ENCODE measurements at places on chromosomes 2 and 18.

DNA sequence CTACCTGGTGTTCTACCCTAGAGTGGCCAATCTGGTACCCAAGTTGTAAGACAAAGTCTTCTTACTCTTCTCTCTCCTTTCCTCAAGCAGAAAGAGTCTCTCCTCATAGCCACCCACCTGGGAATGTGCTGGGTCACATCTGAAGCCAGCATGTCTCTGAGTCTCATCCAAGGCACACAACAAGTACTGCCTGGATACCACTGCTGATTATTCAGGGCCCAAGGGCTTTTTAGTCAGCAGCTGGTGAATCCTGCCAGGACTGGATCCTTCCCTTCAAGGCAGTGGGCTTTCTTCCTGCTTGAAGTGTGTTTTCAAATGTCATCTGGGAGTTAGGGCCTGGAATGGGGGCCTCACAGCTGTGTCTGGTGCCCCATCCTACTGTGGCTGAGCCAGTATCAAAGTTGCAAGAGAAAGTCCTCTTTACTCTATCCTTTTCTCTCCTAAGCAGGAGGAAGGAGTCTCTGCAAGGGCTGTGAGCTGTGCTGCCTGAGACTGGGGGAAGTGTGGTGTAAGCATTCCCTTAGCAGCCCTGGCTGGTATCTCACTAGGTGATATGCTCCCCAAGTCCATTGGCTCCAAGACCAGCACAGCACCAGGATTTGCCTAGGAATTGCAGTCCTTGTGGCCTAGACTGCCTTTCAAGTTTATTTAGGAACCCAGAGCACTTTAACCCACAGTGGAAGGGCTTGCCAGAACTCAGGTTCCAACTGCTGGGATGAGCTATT is 27.2 kb downstream of the OXER1 start:
- DNase-seq, result no peak

GRCh38 chr18:45568017-45568416 is 47.3 kb upstream of the SLC14A2 start:
- no peak for DNase-seq

- DNase-seq, result no peak
These were observed 112.4 kb upstream of the GATA6 start for GRCh38 chr18:22056950-22057349.

DNA sequence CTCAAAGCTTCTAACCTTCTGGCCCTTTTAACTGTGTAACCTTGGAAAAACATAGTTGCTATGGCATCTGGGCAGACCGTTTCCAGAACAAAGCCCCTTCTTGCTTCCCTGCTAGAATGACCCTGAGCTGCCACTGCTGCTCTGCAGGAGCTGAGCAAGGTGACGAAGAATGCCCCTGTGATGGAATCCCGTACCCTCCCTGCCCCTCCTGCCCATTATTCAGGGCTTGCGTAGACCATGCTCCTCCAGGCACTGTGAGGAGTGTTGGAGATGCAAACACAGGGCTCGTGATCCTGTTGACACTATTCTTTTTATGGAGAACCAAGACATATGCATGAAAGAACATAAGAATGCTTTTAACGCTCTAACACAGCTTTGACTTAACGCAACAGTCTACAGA is 191.1 kb downstream of the CDH2 start:
- DNase-seq, result no peak

- DNase-seq, result peak; percentile 53
These were observed 4.9 kb downstream of the FEV start for GRCh38 chr2:218979846-218980734.

DNA sequence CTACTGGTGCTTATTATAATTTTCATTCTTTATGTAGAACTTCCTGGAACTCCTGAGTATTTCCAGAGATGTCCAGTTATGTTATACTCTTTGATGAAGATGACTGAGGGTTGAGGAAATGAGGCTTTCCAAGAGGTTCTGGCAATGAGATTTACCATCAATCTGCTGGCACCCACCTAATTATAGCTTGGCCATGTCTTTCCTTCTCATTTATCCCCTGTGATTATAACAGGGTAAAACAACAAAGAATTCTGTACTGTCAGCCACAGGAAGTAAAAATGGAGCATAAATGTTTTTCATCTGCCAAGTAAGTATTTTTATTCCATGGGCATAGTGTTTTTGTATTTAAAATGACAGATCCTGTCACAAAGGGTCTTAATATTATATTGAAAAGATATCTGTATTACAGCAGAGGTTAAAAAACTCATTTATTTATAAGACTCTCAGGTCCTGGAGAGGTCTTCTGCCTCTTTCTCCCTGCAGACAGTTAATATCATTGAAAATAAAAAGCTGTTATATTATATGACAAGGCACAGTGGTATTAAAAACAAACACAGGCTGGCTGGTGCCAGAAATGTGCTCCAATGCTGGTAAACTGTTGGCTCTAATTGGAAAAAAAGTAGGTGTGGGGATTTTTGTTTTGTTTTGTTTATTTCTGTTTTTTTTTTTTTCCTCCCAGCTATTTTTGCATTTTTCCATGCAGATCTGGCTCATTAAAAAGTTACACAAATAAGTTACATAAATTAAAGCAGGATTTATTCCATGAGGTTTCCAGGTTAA is 1764.1 kb upstream of the CELF4 start:
- no peak for DNase-seq

GRCh38 chr2:71710367-71711132 is 257.2 kb downstream of the DYSF start:
- no peak for DNase-seq

- no peak for DNase-seq
These were observed 144.6 kb upstream of the SPRED2 start for GRCh38 chr2:65576861-65577601.

DNA sequence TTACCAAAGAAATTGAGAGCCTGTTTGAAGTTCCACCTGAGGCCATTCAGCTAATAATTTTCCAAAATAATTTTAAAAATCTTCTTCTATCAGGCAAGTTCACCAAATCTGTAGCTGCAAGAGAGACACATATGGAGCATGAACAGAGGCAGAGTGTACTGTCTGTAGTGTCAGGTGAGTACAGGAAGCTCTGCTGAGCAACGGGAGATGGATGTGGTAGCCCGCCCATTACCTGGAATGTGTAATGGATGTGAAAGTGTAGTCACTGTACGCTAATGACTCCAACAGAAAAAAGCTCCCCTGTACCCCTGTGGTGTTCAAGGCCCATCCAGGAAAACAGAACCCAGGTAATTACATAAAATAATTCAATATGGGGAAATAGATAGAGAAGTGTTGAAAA is 311.5 kb downstream of the LRRTM4 start:
- no peak for DNase-seq

DNA sequence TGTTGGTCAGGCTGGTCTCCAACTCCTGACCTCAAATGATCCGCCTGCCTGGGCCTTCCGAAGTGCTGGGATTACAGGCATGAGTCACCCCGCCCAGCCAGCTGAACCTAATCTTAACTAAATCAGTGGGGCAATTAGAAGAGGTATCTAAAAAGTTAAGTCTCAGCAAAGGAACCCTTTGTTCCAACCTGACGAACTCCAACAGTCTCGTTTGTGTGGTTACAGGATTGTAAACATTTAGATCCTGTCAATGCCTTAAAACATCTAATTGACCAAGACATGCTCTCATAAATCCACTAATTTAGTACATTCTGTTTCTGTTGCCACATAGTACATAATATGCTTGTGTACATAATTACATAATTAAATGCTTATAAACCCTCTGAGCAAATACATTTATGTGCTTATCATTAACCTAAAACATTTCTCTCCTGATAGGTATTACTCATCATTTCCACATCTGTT is 31.1 kb upstream of the STK39 start:
- DNase-seq, result no peak

DNA sequence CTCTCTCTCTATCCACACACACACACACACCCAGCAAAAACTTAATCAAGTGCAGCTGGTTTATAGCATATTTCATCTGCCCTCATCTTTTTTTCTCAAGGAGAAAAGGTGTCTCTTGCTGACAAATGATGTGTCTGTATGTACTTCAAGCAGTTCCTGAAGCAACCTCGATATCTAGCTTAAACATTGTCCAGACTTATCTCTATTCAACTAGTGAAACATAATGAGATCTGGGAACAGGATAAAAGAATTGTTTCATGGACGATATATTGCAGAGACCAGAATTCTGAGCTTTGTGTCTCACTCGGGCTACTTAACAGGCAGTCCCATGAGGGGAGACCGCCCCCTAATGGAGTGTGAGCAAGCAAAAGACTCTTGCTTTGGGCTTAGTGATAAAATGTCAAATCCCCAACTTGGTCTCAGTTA is 929.2 kb upstream of the SOX11 start:
- no peak for DNase-seq

DNA sequence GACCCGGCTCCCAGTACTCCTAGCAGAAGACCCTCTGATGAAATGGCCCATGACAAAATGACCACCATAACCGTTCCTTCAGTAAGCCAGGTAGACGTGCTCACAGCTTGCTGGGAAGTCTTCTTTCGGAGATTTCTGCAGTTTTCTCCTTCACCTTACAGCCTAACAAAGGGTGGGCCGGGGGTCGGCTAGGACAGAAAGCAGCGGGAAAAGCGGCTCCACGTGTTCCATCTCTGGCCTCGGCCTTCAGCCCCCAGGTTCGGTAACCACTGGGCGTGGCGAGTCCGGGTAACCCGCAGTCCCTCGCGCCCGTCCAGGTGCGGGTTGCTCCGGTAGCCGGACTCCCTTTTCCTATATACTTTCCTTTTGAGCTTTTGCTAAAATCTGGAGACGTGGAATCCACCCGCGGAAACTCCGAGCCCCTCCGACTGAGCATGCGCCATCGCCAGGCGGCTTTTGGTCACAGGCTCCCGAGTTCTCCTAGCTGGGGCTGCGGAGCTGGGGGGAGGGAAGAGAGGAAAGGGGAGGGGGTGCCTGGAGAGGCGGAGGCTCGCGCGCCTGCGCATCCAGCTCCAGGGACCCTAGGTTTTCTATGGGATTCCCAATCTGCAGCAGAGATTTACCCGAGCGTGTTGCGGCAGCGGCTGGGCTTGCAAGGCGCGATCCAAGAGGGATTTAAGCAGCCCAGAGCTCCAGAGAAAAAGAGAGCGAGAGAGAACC is at the start of gene VSNL1:
TSS of gene VSNL1 (plus strand) at position 604 of the 720 bp plus-strand sequence. CDS start 51,379 bp downstream, outside the sequence.
- DNase-seq, result peak; percentile 82
